ENCODE measurements at places on chromosomes 6 and 20. TPM values are rescaled to one million over a fixed set of nuclear protein-coding genes. Genes with fewer than 3 reads are reported as not detected.

DNA sequence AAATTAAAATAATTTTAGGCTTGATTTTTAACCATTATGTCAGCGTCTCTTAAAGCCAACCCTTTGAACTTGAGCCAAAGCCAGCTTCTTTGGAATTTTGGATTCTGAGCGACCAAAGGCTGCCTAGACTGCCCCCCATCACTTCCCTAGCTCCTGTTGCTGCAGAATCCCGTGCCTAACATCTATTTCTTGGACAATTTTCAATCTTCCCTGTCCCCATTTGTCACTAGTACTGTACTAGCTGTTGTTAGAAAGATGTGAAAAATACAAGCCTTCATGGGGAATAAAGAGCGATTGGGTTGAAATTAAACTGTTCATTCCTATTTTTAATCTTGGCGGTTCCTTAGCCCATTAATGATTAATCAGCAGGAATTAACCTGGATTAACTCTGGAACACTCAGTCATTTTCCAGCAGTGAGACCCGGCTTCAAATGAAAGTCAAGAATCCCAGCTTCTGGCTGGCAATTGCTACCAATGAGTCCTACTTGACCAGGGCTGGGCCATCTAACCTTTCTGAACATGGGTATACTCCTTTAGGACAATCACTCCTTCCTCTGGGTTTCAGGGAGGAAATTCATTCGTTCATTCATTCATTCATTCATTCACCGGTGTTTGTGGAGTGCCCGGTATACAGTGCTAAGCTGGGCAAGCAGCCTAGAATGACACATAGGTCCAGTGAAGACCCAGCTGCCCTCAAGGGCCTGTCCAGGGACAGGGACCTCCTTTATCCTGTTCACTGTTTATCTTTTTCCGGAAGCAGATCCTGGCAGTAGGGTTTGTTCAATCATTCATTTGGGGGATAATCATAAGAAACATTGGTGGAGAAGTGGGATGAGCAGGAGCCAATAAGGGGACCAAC is 1.4 kb upstream of the RRBP1 start:
- DNase-seq = no peak

DNA sequence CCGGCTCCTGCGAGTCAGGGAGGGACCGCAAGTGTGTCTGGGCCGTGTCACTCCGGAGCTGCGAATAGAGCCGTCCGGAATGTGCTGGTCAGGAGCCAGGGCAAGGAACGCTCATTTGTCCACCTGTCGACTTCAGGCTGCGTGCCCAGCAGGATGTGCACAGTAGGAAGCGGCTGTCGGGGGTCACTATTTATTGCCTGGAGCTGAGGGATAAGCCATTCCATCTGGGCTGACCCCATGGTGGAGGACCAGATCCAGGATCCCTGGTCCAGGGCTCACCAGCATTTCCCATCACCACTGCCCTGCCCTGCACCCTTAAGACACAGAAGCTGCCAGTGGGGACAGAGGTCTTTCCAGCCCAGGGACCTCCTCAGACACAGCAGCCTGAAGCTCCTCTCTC is 14.7 kb downstream of the NTSR1 start:
- no peak for DNase-seq

DNA sequence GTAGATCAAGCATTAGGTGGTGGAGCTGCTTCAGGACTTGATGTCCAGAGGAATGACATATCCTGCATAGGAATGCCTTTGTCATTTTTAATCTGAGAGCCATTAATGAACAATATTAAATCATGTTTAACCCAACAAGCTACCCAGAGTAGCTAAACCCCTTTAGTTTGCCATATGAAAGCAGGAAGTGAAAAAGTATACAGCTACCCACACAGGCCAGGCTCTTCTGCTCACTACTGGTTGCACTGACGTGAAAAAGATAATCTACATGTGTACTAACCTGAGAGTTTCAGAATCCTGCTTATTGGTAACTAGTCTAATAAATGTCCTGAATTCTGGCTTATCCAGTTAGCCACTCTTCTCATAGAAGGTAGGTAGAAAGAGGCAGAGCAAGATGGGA is 19.9 kb downstream of the GLYATL3 start:
- DNase-seq = no peak

Gene HSPA1L
- 0.15 TPM for total RNA-seq

DNA sequence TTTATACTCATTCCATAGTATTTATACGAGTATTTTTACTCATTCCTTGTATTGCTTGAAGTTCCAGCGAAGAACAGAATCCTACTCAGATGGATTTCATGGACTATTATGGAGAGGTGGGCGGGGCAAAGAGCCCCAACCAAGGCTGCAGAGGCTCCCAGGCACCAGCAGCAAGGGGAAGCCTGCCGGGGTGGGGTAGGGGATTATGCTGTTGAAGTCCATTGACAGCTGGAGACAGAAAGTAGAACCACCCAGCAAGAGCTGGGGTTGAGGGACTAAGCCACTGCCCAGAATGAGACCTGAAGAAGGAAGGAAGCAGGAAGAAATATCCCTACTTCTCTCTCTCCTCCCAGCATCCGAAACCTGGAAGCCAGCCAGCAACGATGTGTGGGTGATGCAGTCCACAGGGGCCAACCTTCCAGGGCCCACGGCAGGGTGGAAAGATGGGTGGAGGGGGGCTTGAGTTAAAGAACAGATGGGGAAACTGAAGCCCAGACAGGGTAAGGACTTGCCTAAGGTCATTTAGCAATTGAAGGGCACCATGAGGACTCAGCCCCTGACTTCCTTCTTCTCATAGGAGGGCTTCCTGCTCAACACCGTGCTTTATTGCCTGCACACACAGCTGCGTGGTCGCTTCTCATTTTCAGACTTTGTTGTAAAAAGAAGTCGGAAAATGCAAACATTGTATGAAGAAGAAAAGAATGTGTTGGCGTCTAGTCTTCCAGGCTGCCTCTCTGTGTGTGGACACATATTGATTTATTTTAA is 18.3 kb upstream of the GTSF1L start:
- peak; percentile 58 for DNase-seq

Gene ERMARD
- total RNA-seq = 42.3 TPM

Gene TAAR2
- not detected for total RNA-seq

DNA sequence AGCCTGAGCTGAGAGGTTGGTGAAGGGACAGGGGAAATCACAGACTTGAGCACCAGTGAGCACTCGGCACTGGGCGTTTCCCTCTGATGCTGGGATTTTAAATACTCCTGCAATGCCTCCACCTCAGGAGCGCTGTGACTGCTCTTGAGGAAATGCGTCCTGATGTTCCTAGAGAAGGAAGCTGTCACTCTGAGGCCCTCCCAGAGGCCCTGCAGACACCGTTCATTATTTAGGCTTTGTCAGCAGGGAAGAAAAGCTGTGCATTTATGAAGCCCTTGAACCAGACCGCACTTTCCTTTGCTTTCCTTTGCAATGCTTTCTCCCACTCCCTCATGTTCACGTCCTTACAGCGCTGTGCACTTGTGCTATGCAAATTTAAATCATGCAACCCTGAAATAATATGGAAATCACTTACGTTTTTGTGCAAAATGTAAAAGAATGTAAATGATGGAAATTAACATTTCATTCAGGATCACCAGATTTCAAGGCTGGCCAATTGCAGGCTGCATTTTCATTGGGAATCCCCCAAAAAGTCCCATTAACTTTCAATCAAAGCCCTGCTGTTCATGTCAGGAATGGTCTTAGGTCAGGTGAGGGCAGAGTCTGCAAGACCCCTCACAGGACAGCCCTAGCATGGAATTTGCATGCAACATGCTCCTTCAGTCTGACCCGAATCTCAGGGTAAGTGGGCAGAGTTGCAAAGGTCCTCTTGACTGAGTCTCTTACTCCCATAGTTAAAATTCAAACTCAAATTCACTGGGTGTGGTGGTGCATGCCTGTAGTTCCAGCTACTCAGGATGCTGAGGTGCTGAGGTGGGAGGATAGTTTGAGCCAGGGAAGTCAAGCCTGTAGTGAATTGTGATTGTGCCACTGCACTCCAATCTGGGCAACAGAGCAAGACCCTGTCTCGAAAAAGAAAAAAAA is 45.8 kb upstream of the SYNDIG1 start:
- DNase-seq = no peak

GRCh38 chr6:156269751-156270369 is 507.3 kb upstream of the ARID1B start:
- DNase-seq = no peak

Gene IMPG1
- not detected for total RNA-seq

Gene CDSN
- not detected for total RNA-seq

Gene GGTLC1
- total RNA-seq = not detected

DNA sequence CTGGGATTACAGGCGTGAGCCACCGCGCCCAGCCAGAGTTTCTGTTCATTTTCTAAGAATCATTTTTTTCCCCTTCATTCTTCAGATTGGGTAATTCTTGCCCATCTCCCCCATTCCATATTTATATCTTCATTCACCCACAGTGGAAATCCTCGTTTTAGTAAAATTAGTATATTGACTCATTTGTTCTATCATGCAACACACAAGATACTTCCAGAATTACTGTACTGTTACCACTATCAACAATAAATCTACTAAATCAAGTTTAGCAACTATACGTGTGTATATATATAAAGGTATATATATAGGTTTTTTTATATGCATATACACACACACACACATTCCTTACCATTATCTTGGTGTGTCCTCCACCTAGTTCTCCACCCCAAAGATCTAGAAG is 41.2 kb upstream of the KCNG1 start:
- no peak for DNase-seq

- peak; percentile 30 for DNase-seq
Measured at GRCh38 chr6:37354526-37355384, 972 bp downstream of the RNF8 start.

DNA sequence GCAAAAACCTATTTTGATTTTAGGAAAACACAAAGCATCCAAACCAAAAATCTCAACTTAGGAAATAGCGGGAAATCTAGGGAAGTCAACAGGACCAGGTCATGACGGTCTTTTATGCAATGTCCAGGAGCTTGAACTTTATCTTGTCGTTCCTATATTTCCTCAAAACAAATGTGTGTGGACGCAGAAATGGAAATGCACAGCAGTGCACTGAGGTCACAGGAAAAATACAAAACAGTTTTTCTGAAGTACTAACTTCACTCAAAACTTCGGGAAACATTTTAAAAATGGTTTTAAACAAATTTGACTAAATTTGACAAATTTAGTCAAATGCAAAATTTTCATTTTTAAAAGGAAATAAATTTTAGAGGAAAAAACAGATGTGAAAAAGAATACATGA is 5.5 kb upstream of the SLC17A2 start:
- DNase-seq = no peak

- DNase-seq = no peak
Measured at GRCh38 chr20:20604907-20605306, 107.5 kb downstream of the RALGAPA2 start.

- no peak for DNase-seq
Measured at GRCh38 chr20:56716806-56717205, 87.7 kb downstream of the TFAP2C start.

DNA sequence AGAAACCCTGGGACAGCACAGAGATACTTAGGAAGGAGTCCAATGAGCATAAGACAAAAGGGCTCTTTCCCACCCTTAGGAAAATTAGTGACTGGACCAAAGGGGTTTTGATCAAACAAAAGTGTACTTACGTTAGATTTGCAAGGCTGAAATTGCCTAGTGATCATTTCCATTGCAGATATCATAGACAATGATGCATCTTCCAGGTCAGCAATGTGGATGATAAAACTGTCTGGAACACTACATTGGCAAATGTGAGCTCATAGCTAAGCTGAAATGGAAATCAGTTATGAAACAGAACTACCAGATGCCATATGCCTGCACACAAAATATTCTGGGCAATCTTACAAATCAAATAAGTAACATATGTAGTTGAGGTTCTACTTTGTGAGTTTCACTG is 34.0 kb downstream of the LY86 start:
- DNase-seq = no peak

DNA sequence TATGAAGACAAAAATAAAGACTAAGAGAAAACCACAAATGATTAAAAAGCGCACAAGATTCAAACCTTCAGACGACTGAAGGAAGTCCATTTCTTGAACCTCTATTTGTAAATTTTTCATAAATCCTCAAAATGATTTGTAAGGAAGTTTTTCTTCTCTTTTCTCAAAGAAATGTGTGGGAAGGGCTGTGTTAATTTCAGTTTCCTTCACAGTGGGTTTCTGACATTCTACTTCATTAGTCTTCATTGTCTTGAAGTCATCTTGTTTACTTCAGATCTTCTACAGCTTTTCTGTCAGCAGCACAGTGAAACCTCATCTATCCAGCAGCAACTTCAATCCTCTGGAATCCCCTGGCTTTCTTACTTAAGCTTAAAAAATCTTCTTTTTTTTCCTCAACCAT is 87.6 kb upstream of the MYLIP start:
- DNase-seq = no peak

DNA sequence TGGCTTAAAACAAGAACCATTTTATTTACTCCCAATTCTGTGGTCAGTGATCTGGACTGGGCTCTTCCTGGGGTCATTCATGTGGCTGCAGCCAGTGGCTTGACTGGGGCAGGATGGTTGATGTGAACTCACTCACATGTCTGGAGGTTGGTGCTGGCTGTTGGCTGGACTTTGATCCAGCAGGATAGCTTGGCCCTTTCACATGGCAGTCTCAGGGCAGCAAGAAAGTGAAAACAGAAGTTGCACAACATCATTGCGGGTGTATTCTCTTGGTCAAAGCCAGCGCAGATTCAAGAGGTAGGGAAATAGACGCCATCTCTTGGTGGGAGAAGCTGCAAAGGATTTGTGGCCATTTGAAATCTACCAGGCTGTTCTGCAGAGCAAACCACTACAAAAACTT is 77.2 kb downstream of the MDGA1 start:
- no peak for DNase-seq

Gene SLC17A1
- not detected for total RNA-seq

Gene SNX9
- not detected for total RNA-seq

DNA sequence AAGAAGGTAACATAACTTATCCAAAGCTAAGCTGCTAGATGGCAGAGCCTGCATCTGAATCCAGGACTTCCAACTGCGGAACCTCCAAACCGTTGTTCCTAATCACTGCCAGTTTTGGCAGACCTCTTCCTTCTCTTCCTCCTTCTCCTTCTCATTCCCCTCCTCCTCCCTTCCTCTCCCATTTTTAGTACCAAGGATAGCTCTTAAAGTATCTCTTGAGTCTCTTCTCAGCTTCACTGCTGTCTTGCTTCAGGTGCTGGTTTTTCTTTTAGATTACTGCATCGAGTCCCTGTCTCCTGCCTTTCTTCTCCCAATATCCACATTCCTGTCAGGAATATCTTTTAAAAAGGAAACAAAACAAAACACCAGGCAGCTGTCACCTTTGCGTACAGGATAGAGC is 77.1 kb downstream of the CDYL start:
- no peak for DNase-seq

GRCh38 chr20:44390280-44390679 is 34.8 kb downstream of the HNF4A start:
- DNase-seq = no peak

GRCh38 chr6:132007474-132008190 is 56.5 kb upstream of the CCN2 start:
- DNase-seq = no peak

Data from OCI-LY7 (cell line).